CD8-positive, alpha-beta memory T cell (primary cell): ENCODE measurements at places on chromosomes 4 and X.

GRCh38 chr4:56086073-56086541 is 137.4 kb downstream of the CEP135 start:
- no peak for DNase-seq

DNA sequence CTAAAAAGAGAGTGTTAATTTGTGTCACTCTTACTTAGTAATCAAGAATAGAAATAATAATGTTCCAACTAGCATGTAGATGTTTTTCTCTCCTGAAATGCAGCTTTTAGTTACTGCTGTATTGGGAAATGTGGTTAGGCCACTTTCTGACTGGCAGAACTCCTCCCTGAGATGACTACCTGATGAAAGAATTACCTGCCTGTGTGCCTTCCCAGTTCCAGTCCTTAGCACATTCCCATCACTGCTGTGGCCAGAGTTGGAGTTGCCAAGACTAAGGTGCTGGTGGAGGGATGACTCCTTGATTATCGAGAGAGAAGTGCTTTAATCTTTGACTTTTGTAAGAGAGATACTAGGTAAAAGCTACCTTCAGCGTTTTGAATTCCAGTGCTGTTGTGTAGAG is 9.5 kb downstream of the GAB1 start:
- DNase-seq = no peak

- DNase-seq = no peak
Measured at GRCh38 chr4:166458756-166459155, 585.7 kb downstream of the TLL1 start.

DNA sequence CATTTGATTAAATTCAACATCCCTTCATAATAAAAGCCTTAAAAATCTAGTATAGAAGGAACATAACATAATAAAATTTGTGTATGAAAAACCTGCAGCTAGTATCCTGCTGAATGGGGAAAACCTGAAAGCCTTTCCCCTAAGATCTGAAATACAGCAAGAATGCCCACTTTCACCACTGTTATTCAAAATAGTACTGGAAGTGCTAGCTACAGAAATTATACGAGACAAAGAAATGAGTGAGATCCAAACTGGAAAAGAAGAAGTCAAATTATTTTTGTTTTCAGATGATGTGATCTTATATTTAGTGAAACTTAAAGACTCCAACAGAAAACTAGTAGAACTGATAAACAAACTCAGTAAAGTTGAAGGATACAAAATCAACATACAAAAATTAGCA is 152.9 kb downstream of the RTL3 start:
- DNase-seq = no peak

GRCh38 chrX:19684311-19684710 is 169.0 kb upstream of the MAP3K15 start:
- no peak for DNase-seq

GRCh38 chr4:179472164-179472563 is 2029.9 kb upstream of the AGA start:
- no peak for DNase-seq

- no peak for DNase-seq
Measured at GRCh38 chr4:8238036-8238511, 31.5 kb upstream of the HTRA3 start.

DNA sequence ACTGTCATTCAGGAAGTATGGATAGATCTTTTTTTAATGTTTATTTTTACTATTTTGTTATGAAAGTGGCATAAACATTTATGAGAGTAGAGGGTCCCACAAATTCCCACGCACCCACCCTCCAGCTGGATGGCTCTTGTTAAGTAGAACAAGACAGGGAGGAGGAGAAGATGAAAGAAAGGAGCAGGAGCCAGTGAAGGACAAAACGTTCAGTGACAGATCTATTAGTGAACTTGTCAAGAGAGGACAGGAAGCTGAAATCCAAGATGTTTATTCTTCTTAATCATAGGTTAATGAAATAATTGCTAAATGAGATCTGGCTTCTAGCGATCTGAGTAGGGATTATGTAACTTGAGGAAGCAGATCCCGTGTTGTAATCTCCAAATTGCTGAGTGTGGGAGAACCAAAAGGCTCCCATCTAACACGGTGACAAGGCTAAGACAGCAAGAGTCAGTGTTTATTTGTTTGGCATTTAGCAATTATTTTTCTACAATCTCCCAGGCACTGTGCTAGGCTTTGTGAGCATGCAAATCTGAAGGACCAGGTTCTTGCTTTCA is 162.5 kb downstream of the SHROOM3 start:
- DNase-seq = no peak

- DNase-seq = no peak
Measured at GRCh38 chr4:38149997-38150671, 189.9 kb downstream of the PTTG2 start.

- no peak for DNase-seq
Measured at GRCh38 chr4:70356185-70356584, 4.4 kb upstream of the SMR3A start.

- no peak for DNase-seq
Measured at GRCh38 chr4:41881981-41882624, 53.1 kb upstream of the TMEM33 start.

GRCh38 chr4:184732126-184732525 is 1.8 kb downstream of the CENPU start:
- DNase-seq = no peak

- DNase-seq = no peak
Measured at GRCh38 chr4:127881563-127881864, 821 bp downstream of the PLK4 start.

- no peak for DNase-seq
Measured at GRCh38 chr4:20416800-20417199, 165.1 kb downstream of the SLIT2 start.

DNA sequence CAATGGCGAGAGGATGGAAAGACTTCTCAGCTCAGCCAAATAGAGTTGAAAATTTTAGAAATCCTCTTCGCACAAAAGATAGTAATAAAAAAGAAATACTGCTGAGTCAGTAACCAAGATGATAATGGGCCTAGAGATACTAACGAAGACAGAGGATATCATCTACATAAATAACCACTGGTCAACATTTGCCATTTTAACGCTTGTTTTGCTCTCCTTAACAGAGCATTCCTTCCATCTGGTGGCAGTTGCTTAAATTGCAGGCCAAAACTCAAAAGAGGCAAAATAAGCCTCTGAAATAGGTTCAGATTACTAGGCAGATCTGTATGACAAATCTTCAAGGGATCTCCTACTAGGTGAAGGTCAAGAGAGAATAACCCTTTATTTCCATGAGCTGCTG is 51.7 kb upstream of the MCF2 start:
- DNase-seq = no peak

GRCh38 chr4:99594818-99595217 is 20.2 kb downstream of the MTTP start:
- no peak for DNase-seq

DNA sequence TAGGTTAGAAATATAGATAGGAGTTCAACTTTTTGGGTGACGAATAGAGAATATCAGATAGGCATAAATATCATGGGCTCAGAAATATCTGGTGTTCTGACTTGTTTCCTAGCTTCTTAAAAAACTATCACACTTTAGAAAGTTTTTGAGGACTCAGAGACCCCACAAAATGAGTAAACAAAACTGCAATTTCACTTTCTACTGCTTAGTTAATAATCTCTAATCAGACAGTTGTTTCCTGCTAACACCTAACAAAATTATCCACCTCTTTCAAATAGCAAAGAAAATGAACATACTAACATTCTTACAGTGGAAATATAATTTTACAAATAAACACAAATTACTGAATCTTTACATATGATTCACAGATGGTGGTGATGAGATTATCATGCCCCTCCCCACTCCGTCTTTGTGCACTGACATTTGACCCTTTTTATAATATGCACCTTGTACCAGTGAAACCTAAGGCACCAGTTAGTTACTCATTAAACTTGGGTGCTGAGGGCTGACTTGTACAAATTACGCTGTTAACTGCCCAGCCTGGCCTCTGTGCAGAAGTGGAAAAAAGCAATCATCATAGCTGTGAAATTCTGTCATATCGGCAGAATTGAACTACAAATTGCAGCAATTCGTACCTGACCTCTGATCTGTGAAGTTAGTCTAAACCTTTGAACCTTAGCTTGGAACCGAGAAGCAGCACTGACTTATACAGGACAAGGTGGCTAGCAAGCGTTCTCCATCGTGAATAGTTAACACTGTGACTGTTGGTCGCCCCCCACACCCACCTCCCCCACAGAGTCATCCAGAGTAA is 138.7 kb downstream of the CHRNA9 start:
- no peak for DNase-seq

DNA sequence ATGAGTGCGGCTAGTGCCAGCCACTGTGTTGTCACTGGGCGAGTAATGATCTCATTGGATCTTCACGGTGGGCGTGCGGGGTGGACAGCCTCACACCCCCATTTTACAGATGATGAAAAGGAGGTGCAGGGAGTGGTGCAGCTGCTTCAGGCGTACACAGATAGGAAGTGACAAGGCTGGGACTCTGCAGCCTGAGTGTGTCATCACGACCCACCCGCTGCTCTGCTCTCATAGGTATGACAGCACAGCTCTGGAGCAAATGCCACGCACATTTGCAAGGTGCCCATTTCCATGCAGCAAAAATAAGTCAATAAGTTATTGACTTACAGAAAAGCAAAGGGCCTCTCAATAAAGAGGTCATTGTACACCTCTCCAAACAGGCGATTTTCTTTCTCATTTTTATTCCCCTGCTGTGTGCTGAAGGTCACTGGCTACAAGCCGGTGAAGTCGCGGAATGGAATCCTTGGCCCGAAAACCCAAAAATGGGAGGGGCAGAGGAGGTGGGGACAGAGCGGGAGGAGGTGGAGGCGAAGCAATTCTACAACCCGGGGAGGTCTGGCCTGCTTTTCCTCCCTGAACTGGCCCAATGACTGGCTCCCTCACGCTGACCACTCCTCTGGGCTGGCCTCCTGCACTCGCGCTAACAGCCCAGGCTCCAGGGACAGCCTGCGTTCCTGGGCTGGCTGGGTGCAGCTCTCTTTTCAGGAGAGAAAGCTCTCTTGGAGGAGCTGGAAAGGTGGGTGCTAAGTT is at the start of gene SOD3:
SOD3 (plus strand) TSS at position 658 of the 750 bp plus-strand sequence. CDS start 3,949 bp downstream, outside the sequence.
- no peak for DNase-seq

DNA sequence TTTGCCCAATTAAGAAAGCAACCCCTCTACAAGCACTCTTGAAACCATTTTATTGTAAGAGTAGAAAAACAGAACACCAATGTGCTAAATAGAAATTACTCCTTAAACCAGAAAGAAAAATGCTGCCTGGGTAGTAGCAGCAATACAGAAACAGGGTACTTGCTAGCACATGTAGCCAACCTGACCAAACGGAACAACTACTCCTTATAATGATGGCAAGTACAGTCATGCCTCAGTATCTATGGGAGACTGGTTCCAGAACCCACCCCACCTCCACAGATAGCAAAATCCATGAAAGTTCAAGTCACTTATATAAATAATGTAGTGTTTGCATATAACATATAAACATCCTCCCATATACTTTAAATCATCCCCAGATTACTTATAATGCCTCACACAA is 168.8 kb downstream of the ATRX start:
- DNase-seq = no peak

DNA sequence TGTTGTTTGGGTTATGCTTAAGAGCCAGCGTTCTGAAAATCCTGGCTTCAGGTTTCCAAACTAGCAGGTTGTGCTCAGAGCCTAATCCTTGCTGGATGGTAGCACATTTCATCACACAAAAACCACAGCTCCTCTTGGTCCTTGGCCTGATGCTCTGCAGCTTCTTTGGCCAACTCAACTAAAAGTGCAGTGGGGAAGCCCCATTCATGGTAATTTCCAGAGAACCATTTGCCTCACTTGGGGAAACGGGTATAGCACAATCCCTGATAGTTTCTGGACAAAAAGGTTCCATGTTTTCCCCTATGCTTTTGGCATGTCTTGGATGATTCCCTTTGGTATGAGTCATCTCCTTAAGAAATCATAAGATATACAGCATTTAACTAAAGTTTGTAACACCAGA is 78.7 kb downstream of the SYNPO2 start:
- DNase-seq = no peak

- no peak for DNase-seq
Measured at GRCh38 chrX:106710771-106711170, 15.7 kb upstream of the RNF128 start.

- DNase-seq = no peak
Measured at GRCh38 chrX:77342004-77342403, 105.2 kb upstream of the FGF16 start.

DNA sequence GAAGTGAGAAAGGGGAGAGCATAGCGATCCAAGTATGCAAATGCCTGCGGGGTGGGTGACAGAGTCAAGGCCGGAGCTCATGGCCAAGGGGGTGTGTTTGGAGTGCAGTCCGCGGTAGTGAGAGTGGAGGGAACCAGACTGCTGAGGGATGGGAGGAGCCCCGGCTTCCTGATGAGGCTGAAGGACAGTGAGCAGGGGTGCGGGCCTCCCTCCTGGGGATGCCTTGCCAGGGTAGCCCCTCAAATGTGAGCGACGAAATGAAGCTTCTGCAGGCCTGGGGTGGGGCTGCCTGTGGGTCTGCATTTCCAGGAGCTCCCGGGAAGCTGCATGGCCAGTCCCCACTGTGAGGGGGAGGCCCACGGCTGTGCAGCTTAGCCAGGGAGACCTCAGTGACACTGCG is 45.0 kb downstream of the PSAPL1 start:
- no peak for DNase-seq

GRCh38 chrX:132169554-132169953 is 41.7 kb upstream of the FRMD7 start:
- no peak for DNase-seq

DNA sequence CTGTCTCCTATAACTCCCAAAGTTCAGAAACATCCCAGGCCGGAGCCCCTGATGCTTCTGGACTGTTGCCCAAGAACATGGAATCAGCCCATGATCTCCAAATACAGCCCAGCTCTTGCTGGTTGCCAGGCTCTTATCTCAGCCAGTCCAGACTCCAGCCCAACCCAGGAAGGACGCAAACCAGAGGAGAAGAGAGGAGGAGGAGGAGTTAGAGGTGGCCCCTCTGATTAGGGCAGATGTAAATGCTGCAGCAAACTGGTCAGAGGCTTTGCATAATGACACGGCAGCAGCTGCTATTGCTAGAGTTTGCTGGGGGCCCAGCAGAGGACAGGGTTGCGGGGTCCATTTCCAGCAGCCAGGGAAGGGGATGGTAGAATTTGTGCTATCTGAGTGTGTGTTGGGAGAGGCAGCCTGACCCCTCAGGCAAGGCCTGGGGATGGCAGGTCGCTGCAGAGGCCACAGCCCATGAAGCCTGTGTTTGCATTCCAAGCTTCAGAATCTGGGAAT is 4.2 kb upstream of the OTUD5 start:
- DNase-seq = no peak

GRCh38 chr4:158169931-158170690 is 2.7 kb downstream of the GASK1B start:
- DNase-seq = no peak

DNA sequence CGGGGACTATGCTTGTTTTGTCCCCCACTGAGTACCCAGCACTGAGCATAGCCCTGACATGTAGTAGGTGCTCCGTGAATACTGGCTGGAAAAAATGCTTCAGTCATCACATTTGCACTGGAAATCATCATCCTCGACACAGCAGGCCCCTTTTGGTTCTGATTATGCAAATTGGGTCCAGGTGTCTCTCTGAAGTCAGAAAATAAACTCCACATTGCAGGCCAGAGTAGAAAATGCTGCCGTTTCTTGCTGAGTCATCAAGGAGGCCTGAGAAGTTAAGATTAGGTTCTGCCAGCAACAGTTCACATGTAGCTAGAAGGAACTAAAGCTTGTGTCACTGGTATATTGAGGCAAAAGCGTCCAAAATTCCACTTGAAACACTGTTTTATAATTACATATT is 15.0 kb upstream of the STK32B start:
- DNase-seq = no peak

- no peak for DNase-seq
Measured at GRCh38 chrX:135625995-135626394, 87.4 kb upstream of the CT45A1 start.
